ENCODE measurements at places on chromosomes 3 and 15.
A peak's percentile ranks its signal among the peaks of the same experiment; 100 is the strongest.

- no peak for DNase-seq
Observed at GRCh38 chr3:126753191-126754160, 49.4 kb downstream of the CHCHD6 start.

- DNase-seq = no peak
Observed at GRCh38 chr3:175726228-175726627, 867.1 kb downstream of the NAALADL2 start.

DNA sequence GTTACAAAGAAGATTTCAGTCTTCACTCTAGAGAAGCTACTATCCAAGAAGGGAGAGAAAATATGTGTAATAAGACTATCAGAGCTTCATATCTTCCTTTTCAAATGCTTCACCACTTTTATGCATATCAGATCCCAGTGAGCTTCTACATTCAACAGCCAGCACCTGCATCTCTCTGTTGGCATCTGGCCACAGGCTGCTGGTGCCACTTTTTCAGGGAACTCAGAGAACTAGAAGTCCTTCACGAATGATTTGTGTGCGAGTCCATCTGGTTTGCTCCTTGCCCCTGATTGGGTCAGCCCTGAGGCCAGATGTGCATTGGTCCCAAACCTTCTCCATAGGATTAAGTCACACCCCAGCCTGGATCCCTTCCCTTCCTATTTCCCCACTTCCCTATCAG, 22.1 kb downstream of the SNTN start:
- DNase-seq = no peak

DNA sequence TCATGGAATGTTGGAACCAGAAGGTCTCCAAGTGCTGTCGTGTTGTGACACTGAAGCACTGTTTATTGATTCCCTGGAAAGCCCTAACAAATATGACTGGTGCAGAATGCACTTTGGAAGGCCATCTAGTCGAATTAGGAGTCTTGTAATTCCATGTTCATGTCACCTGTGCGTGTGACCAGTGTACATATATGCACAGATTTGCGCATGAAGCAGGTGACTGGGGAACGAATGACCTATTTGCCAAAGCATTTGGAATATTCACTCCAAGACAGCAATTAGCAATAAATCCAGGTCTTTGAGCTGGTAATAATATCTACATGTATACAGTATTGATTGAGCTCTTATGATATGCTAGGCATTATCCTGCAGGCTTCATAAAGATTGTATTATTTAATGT, 177.5 kb upstream of the PFN2 start:
- no peak for DNase-seq

DNA sequence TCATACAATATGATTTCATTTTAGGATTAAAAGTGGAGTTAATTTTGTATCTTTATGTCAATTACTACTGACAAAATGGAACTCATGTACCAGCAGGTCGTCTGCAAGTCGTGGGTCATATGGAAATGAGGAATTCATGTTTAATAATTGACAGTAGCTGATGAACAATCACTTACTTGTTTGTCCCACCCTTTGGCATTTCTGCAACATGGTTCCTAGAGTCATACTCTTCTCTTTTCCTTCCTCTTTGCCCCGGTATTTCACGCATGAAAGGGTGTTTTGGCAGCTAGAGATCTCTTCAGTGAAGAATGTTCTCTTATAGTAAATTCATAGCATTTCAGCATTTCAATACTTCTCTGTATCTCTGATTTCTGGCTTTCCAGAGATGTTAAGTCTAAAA, 133.3 kb upstream of the SLC24A5 start:
- no peak for DNase-seq

GRCh38 chr15:62046078-62046743, 14.0 kb downstream of the VPS13C start:
- DNase-seq = no peak

DNA sequence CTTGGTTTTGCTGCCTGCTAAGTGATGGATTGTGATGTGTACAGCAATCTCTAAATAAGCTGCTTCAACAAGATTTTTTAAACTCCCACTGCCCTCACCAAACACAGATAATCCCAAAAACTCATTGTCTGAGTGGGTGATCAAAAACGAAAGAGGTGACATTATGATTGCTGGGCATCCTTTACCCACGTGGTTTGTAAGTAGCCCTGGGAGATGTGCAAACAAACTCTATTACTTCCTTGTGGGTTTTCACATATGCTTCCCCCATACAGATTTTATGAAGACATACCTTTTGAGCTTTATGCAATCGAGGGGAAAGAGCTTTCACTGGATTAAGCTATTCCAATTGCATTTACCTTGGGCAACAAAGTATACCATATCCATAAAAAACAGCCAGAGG, 1000.4 kb downstream of the FHIT start:
- no peak for DNase-seq

DNA sequence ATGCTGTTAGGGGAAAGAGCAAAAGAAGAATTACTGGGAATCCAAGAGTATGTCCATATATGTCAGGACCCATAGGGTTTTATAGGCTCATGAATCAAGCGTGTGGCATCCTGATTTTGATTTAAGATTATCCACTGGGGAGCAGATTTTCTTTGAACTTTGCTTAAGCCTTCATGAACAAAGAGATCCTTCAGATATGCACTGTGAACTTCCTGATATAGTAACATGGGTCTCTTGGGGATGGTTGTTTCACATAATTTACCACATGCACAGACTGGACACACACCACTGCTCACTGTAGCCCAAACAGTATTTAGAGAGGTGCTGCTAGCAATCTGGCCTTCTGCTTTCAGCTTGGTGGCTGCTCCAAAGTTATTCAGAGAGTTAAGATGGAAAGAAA, 200.9 kb upstream of the ZPLD1 start:
- no peak for DNase-seq

DNA sequence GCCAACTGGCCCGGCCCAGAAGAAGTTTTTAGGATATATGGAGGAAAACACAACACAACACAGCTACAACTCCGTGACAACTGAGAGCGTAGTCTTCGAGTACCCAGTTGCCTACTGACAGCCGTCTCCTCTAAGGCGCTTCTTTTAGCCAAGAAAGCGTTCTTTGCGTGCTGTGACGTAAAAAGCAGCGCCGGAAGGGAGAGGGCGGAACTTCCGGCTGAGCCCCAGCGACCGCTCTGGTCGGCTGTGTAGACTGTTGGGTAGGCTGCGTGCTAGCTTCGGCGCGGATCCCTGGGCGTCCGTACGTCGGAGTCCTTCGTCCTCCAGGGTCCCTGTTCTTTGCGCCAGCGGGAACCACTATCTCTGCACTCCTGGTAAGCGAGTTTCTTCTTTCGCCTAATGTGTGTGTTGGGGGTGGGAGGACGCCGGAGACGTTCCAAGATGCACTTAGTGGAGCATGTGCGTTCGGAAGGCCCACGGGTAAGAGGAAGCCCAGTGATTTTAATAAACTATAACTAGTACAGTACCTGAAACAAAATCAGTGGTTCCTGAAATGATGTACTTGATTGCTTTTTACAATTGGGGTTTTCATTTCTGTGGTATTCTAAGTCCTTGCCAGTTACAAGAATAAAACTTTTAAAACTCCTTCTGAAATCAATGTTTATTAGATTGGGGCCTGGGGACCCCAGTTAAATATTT, at the start of gene TRMT10C:
Gene TRMT10C (plus strand): TSS at position 239 of the 699 bp plus-strand sequence. CDS start 2,914 bp downstream, outside the sequence.
- peak; percentile 90 for DNase-seq

- no peak for DNase-seq
Observed at GRCh38 chr3:172513488-172513887, 9.7 kb downstream of the TNFSF10 start.

DNA sequence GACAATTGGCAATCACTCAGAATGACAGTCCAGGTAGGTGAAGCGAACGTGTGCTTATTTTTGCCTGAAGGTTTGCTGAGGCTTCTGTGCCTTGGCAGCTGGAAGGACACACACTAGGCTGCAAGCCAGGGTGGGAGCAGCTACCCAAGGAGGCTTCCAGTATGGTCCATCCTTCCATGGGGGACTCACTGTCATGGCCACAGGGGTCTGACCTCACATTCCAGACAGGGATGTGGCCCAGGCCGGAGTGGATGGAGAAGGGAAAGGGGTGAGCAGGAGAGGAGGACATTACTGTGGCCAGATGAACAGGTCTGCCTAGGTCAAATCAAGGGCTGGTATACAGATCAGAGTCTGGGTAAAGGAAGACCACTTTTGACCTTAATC, 247.7 kb downstream of the ADAMTS17 start:
- DNase-seq = no peak

DNA sequence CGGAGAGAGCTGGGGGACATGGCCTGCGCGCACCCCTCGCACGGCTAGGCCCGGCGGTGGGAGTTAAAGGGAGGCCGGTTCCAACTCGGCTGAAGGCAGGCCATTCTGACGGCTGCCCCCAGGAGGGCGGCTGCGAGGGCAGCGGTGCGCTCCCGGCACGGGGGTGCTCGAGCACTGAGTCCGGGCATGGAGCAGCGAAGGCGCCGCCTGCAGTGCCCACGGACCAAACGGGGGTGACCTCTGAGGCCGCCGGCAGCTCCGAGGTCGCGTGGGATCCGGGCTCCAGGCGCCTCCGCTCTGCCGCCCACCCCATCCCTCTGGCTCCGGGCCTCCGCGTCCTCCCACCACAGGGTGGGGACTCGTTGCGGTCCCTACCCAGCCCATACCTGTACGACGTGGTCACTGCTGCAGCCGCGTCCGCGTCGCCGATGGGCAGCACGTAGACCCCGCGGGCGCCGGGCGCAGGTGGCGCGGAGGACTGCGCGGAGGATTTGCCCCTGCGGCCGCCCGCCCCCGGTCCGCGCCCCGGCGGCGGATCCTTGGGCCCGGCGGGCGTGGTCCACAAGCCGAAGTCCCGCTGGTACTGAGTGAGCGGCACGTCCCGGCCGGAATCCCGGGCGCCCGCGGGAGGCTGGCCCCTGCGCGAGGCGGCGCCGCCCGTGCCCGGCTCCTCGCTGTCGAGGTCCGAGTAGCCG, 469 bp downstream of the MAP6D1 start:
- DNase-seq = no peak

DNA sequence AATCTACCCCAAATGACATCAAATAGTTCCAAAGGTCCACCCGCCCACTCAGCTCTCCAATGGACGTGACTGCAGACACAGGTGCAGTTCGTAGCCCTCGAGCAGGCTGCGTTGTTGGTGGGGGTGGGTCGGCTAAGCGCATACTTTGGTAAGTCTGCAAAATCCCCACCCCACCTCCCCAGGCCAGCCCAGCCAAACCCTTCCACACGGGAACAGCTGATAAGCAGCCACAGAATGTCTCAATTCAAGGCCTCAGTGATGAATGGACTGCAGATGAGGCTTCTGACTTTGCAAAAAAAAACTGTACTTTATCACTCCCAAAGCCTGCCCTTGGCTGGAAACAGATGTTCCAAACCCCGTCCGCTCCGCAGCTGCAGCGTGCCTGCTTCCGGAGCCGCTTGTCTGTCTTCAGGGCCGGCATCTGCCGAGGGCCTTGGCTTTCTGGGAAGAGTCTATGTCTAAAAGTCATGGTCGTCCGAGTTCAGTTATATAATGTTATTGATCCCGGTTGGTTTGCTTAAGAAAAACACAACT, 38.2 kb downstream of the PCSK6 start:
- DNase-seq = peak; percentile 36

GRCh38 chr15:44595246-44595645, 58.3 kb downstream of the EIF3J start:
- no peak for DNase-seq

DNA sequence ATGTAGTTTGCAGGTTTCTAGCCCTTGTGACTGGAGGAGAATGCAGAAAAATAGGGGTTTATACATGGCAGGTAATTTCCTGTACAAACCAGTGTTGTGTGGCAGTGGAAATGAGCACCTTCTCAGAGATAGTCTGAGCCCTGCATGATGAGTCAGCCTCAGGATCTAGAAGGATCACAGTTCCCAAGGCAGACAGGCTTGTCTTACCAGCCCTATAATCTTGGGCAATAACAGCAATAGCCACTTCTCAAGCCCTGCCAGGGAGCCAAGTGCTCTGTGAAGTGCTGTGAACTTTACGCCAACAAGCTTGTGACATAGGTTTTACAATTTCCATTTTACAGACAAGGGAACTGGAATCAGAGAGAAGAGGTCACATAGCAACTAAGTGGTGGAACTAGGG, 89.4 kb downstream of the CD47 start:
- DNase-seq = no peak

DNA sequence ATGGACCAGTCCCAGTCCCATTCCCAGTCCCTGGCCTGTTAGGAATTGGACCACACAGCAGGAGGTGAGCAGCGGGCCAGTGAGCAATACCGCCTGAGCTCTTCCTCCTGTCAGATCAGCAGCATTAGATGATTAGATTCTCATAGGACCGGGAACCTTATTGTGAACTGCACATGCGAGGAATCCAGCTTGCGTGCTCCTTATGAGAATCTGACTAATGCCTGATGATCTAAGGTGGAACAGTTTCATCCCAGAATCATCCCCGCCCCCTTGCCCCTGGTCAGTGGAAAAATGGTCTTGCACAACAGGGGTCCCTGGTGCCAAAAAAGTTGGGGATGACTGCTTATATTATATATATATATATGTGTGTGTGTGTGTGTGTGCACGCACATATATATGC, 63.1 kb downstream of the IFT57 start:
- DNase-seq = no peak

GRCh38 chr3:15120986-15121385, 22.0 kb upstream of the RBSN start:
- no peak for DNase-seq

DNA sequence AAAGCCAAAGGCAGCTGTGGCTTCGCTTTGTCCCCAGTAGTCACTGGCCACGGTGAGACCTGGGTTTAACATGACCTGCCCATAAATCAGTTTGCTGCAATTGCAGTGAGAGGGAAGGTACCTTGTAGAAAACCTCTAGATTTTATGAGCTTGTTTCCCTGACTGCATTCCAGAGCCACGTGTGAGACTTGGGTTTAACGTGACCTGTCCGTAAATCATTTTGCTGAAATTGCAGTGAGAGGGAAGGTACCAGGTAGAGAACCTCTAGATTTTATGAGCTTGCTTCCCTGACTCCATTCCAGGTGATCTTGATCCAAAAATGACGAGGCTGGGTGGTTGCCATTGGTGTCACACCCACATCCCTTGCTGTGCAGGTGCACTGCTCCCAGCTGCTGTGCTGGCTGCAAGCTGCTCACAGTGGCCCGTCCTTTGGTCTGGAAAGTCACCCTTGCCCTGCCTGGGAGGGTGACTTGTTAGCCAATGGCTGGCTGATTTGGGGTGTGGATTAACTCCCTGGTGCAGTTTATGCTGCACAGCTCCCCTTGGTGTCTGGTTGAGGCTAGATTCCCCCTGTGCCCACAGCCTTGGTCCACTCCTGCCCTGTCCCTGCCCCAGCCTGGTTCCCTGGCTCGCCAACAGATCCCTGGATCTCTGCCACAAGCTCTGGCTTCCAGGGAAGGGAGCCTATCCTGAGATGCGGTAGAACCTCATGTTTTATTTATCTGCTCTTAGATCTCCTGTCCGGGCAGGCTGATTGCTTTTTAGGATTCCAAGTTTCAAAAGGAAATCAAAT, 192.7 kb upstream of the CTDSPL start:
- no peak for DNase-seq

DNA sequence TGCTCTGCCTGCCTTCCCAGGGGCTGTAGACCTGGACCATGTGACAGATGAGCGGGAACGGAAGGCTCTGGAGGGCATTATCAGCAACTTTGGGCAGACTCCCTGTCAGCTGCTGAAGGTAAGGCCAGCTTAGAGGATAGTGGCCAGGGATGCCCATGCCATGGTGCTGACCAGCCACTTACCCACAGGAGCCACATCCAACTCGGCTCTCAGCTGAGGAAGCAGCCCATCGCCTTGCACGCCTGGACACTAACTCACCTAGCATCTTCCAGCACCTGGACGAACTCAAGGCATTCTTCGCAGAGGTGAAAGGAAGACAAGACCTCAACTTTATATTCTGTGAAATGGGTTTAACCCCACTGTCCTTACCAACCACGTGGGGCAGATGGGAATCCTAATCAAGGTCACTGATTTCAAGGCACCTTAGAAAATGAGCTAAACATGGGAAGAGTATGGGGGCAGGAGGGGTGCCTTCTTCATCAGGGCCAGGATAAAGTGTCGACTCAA, 26.7 kb downstream of the NBEAL2 start:
- no peak for DNase-seq

Measured in right renal pelvis (tissue), 4 donors.